AG09309 (cell line): ENCODE measurements at places on chromosomes 5 and 9.

DNA sequence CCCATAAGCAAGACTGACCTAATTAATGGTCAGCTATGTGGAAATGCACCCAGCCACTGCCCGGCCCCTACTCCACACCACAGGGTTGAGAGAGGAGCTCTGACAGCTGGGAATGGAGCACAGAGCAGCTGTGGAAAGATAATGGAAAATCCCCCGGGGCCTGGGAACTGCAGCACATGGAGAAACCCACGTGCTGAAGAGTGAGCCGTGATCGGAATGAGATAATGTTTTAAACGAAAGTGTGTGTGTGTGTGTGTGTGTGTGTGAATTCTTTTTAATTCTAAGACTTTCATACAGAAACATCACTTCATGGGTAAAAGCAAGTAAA, 13.1 kb upstream of the SLC12A7 start:
- peak; percentile 18 for DNase-seq

- peak; percentile 11 for DNase-seq
These were observed 58.1 kb downstream of the KCNN2 start for GRCh38 chr5:114419959-114420358.

DNA sequence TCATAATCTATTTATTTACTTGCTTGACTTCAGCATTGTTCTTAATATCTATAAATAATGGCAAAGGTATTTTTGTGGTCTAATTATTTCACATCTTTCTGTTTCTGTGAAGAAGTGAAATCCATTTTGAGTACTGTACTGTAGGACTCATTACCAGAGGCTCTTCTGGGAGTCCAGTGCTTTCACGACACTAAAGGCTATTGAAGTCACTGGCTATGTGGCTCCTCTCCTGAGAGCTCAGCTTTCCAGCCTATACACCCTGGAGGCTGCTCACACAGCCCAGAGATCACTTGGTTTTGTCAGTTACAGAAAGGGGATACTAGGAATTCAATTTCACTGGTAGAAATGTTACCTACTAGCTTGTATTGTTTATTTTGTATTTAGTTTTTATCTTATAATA, 547.3 kb downstream of the TAF11L14 start:
- DNase-seq: no peak

DNA sequence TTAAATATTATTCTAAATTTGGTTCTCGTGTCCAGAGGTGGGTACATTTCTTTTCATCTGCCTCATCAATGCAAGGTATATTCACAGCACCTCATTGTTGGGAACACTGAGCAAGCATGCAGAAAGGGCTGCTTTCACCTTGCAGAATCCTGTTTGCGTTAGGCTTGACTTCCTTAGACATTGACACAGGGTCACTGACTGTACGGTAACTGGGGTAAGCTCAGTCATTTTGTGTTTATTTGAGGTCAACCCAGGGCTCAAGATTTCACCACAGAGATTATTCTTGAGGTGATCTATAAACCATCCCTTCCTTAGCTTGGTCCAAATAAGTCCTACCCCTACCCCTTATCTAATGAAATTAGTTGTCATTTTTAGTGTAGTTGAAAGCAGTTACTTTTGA, 1.7 kb upstream of the PTPDC1 start:
- no peak for DNase-seq

DNA sequence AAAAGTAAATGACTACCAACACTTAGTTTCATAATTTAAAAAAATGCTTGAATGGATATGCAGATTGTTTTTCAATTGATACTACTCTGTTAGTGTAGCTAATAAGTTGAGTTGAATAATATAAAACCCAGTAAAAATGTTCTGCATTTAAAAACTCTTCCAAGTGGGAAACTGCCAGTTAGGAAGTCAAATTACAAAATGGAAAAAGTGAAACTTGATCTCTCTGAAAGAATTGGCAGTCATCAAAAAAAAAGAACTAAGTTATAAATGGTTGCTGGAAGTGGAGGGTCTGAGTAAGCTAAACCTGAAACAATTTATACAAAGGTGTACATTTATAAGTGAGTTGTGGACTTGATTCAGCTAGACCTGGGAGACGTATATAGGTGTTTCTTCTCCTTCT, 52.4 kb downstream of the VCAN start:
- no peak for DNase-seq

DNA sequence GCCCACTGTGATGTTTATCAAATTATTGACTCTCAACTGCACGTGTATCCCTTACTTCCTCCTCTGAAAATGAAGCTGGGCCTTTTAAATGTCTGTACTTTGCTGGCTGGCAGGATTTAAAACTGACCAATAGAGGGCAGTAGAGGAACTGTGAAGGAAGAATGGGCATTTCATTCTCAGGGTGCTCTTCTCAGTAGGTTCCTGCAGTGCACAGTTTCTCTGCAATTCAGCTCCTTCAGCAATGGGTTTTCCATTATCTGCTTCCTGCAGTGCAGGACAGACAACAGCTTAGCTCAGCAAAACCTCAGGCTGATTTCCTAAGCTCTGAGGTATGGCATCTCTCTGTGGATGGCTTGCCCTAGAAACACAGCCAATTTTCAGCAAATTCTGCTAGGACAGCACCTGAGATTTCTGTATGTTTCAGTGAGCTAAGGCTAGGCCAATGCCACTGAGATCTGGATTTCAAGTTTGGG, 298.4 kb upstream of the PRDM9 start:
- no peak for DNase-seq

- no peak for DNase-seq
These were observed 171.4 kb downstream of the TLE1 start for GRCh38 chr9:81517954-81518353.

DNA sequence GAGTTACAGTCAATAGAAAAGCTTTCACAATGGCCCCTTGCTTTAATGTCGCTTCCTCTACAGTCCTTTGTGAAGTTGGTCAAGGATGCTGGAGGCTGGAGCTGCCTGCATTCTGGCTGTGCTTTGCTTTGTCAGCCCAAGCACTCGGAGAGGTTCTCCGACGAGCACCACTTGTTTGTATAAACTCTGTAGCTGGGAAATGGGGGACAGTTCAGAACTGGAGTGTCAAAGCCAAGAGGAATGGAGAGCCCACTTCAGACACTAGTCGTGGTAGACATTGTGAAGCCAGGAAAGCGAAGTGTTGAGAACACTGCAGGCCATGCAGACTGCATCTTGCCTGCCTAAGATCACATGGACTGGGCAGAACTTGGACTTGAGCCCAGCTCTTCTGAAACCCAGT, 330.3 kb downstream of the GADD45G start:
- DNase-seq: no peak
